ENCODE measurements at places on chromosomes 11 and 22.

DNA sequence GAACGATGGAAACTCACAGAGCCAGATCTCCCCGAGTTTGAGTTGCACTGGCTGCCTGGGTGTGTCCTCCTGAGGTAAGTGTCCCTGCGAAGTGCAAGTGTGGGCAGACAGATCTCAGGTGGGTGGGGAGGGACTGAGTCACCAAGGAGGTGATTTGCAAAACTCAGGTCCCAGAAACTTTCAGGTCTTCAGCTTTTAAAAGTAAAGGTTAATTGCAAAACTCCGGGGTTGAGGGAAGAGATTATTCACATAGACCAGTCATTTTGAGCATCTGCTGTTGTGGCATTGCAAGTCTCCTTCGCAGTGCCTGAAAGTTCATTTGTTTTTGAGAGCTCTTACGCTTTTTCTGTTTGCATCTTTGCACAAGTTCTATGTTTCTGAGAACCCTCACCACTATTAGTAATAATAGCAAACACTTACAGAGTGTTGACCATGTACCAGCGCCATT lies 7.1 kb downstream of the CD44 start:
- peak; percentile 74 for DNase-seq

- DNase-seq = no peak
These were observed 25.4 kb upstream of the SEZ6L start for GRCh38 chr22:26143806-26144325.

GRCh38 chr11:94794287-94795168 lies 26.4 kb downstream of the AMOTL1 start:
- no peak for DNase-seq

- DNase-seq = no peak
These were observed 110.6 kb downstream of the SCN3B start for GRCh38 chr11:123543797-123544196.
